ENCODE measurements at places on chromosomes 6 and 20.

DNA sequence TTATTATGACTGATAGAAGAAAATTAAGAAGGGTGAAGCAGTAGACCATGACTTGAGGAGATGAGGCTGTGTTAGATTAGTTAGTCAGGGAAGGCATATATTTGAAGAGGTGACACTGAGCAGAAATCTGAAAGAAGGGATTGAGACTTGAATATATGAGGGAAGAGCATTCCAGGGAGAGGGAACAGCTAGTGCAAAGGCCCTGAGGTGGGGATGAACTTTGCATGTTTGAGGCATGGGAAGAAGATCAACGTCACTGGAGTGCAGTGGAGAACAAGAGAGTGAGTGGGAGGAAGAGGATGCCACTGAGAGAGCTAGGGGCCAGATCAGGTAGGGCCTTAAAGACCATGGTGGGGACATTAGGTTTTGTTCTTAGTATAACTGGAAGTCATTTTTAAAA is 119.0 kb downstream of the ZDHHC14 start:
- no peak for DNase-seq

GRCh38 chr20:62899633-62900051 is 26.7 kb downstream of the DIDO1 start:
- no peak for DNase-seq

DNA sequence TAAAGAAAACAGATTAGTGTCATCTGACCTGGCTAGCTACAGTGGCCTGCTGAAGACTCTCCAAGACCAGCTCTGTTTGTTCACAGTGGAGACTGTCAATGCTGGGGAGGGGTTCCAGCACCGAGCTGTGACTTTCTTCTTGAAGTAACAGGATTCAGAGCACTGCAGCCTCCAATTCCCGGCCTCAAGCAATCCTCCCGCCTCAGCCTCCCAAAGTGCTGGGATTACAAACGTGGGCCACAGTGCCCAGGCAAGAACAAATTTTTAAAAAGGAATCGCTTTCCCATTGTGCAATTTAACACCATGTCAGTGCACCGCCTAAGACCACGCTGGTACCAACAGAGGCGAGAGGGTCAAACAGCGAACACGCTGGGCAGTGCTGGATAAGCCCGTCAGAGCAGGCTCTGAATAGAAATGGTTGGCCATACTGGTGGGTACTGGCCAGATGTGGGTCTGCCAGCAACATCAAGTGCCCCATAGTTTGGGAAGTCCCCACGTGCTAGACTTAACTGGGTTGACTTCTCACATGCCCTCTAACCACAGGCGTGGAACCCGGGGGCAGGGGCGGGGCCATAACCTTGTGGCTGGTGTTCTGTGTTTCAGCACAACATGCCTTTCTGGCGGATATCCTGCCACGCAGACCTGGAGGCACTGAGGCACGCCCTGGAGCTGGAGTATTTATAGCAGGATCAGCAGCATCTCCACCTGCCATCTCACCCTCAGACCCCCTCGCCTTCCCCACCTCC is 168.9 kb downstream of the ZMYND8 start:
- no peak for DNase-seq

- no peak for DNase-seq
These were observed 55.6 kb downstream of the EZR start for GRCh38 chr6:158763434-158764182.

DNA sequence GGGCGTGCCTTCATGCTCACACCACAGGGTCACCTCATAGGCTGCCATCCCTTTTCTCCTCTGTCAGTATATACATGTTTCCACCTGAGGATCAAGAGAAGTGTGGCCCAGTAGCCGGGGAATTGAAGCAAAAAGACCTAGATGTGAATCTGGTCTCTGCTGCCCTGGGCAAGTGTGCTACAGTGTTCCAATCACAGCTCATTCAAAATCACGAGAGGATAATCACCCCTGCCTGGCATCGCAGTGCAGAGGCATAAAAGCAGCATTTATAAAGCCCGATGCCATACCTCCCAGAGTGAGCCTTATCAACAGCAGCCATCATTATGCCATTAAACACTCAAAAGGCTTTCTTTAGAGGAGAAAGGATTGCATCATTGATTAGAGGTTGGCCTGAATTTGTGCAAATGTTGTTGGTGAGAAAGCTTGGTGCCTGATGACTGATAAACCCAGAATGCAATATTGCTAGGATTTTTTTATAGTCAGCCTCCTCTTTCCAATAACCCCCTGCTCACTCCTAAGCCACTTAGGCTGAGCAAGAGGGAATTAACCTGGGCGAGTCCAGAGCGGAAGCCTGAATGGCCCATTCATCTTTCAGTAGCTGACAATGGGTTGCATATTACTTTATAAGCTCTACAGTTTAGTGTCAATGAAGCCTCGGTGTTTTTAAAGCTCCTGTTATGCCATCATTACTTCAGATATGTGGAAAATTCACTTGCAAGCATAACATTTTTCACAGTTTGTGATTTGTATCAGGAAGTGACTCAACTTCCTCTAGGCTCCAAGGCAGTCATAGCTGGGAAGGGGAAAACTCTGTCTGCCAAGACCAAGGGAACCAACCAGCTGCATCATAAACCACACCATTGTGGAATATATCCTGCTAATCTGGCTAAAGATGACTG is 92.5 kb upstream of the NXT1 start:
- peak; percentile 90 for DNase-seq

DNA sequence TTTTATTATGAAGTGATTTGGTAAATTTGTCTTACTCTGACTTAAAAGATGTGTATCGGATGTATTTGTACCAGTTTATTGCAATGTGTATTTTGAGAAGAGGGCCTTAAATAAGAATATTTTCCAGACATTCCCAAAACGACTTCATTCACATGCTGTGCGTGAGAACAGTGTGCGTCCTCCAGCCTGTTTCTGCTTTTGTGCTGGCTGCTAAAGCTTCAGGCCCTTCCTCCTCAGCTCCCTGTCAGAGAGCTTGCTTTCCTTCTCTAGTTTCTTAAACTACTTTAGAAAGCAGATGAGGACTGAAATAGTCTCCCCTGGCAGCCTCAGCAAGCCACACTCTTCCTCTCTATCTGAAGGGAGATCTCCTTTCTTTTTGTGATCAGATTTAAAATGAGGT is 157.8 kb downstream of the SAMD5 start:
- peak; percentile 55 for DNase-seq

DNA sequence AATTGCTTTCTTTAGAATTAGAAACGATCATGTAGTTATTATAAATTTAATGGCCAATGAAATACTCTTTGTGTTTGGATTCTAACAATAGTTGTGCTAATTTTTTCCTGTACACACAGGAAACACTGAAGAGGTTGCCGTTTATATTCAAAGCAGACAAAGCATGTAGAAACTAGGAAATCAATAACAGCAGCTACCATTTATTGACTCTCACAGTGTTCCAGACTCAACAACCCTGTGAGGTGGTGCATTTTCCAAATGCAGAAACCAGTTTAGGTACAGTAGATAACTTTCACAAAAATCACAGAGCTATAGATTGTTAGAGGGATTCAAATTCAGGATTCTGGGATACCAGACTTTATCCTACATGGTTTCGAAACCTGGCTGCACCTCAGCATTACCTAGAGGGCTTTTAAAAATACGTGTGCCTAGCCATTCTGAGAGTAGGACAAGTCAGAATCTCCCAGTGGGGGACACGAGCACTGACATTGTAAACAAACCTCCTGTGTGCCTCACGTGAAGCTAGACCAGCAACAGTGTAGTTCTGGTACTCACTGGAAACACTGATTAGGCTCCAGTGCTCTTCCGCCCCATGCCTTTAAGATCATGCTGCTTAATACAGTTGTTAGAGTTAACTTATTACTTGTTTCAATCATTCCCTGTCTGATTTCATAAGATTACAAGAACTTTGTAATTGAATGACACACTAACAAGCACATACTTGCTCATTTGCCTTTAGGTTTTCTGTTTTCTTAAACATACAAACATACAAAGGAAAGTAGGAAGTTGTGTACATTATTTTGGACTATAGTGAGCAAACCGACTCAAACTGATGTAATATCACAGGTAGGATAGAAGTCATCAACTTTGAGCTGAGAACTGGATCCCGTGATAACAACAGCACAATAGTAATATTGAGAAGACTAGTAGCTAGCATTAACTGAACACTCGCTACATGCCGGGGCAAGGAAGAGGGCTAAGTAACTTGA is 65.8 kb downstream of the MAP3K4 start:
- no peak for DNase-seq

DNA sequence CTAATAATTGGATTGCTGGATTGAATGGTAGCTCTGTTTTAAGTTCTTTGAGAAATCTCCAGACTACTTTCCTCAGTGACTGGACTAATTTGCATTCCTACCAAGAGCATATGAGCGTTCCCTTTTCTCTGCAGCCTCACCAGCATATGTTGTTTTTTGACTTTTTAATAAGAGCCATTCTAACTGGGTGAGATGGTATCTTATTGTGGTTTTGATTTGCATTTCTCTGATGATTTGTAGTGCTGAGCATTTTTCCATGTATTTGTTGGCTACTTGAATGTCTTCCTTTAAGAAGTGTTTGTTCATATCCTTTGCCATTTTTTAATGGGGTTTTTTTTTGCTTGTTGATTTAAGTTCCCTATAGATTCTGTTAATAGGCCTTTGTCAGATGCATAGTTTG is 94.7 kb upstream of the AHI1 start:
- peak; percentile 70 for DNase-seq

DNA sequence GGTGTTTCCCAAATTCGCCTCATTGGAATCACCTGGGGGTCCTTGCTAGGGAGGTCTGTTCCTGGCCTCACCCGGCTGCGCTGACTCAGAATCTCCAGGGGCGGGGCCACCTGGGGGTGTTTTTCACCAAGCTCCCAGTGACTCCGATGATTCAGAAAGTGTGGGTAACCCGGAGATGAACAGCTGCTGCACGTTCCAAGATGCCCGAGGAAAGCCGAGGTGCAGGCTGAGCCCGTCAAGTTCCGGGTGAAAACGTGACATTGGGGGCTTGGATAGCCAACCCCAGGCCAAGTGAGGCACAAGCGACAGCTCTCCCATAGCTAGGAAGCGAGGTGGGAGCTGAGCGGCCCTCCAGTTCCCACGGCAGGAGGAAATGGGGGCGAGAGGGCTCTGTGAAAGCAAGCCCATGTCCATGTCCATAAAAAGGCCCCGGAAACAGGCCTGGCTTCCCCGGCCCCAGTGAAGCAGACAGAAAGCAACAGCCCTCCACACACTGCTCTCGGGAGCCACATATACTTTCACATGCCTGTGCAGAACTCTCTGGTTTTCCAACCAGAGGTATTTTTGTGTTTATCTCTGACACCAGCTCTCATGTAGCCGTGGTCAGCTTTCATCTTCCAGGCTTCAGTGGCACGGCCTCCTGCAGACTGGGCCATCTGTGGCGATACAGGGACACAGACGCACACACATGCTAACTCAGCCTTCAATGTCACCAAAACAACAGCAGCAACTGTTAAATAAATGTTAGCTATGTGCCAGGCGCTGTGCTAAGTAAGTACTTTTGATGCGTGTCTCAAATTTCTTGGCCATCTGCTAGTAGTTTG is 90.7 kb upstream of the CCDC28A start:
- peak; percentile 72 for DNase-seq

DNA sequence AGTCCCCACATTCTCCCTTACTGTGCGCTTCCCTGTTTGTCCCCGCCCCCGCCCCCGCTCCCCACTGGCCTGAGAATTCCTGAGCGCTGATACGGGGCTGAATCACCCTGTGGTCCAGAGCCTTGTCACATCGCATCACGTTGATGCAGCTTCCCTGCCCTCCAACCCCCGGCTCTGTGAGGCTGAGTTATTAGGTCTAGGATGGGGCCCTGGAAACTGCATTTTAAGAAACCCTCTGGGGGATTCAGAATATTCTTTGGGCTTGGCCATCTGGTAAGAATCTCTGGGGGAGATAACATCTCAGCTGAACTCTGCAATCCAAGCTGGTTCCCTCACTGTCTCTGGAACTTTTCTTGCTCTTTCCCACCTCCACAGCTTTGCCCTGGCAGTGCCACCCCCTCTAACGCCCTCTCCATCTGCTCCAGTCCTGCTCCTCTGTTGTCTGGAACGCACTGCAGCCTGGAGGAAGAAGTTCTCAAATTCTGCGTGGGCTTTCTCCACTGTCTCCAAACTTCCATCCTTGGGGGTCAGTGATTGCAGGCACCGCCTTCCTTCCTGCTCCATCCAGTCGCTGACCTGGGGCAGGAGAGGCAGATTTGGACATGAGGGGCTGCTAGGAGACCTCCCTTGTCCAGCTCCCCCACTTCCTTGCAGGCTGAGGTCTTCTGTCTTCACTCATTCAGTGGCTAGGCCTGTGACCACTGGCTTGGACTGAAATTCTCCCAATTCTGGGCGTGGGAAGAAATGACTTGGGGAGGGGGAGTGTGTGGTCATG is 42.6 kb downstream of the KIAA1755 start:
- DNase-seq = peak; percentile 99
